Stomach (tissue), 19 donors: ENCODE measurements at places on chromosomes 5 and 9. TPM values are rescaled to one million over a fixed set of nuclear protein-coding genes. Genes with fewer than 3 reads are reported as not detected.

- peak overlapping the region; percentile 97 for H3K27ac ChIP-seq
- no peaks in the 10 kb centered on the region for H3K36me3 ChIP-seq
- H3K4me3 ChIP-seq: peak overlapping the region; percentile 90
- peak; percentile 31 for DNase-seq
These were observed 1.0 kb downstream of the ANKH start for GRCh38 chr5:14870337-14871213.

GRCh38 chr9:107653263-107653821, 163.8 kb upstream of the KLF4 start:
- DNase-seq: no peak
- no peaks in the 10 kb centered on the region for H3K36me3 ChIP-seq
- no peak overlapping the region for H3K27ac ChIP-seq
- no peaks in the 10 kb centered on the region for H3K27me3 ChIP-seq

GRCh38 chr5:172223901-172224873, 30.2 kb downstream of the EFCAB9 start:
- H3K27me3 ChIP-seq: no peaks in the 10 kb centered on the region
- no peak overlapping the region for H3K4me3 ChIP-seq
- H3K27ac ChIP-seq: no peak overlapping the region
- no peak for DNase-seq
- peaks cover 33% of the 10 kb centered on the region for H3K36me3 ChIP-seq

DNA sequence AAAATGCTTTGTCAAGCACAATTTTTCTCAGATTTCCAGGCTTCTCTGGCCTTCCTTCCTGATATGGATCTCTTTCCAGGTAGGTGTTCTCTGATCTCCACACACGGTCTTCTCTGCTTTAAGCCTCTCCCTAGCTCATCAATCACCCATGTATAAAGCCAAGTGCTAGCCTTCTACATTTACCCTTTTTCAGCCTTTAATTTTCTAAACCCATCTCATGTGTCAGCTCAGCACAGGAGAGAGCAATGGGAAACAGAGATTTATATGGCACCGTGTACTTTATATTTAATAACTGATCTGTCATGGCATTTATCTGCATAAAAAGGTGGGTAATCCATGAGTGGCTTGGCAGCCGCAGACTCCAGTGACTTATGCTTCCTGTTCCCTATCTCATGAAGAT, 495.0 kb downstream of the RASEF start:
- no peak overlapping the region for H3K27ac ChIP-seq
- no peak overlapping the region for H3K4me3 ChIP-seq
- no peaks in the 10 kb centered on the region for H3K4me1 ChIP-seq
- H3K36me3 ChIP-seq: no peaks in the 10 kb centered on the region

- no peaks in the 10 kb centered on the region for H3K36me3 ChIP-seq
- peaks cover 13% of the 10 kb centered on the region for H3K4me1 ChIP-seq
- H3K4me3 ChIP-seq: no peak overlapping the region
- DNase-seq: no peak
- H3K27me3 ChIP-seq: peaks cover 54% of the 10 kb centered on the region
These were observed 435 bp upstream of the CDX1 start for GRCh38 chr5:150166037-150166649.

The STK32A gene
- total RNA-seq: 0.58 TPM
